ENCODE measurements at places on chromosomes 1 and 21.

DNA sequence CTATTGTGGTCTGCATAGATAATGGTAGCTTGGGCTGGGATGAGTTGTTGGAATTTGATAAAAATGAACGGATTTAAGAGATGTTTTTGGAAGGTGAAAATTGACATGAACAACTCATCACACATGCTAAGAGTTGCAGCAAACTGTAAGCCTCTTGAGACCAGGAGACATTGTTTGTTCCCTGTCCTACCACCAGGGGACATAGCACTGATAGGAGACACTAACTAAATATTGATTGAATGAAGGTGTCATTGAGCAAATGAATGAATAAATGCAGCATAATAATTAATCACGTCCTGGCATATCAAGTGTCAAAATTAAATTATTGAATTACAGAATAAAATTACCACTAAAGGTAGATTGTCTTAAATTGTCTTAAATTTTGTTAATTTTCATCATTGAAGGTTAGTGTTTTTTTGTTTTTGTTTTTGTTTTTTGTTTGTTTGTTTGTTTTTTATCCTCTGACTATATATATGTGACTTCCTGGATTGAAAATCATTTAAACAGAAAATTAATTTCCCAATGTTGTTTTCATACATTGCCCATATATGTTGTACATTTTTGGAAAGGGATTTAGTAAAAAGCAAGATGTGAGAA, 285.3 kb upstream of the C1orf105 start:
- DNase-seq: no peak

GRCh38 chr1:168626326-168626725, 49.9 kb downstream of the XCL1 start:
- DNase-seq: no peak

- DNase-seq: no peak
Observed at GRCh38 chr21:45019887-45020537, 54.4 kb upstream of the ADARB1 start.

- no peak for DNase-seq
Observed at GRCh38 chr1:211329764-211330201, 3.1 kb downstream of the TRAF5 start.

DNA sequence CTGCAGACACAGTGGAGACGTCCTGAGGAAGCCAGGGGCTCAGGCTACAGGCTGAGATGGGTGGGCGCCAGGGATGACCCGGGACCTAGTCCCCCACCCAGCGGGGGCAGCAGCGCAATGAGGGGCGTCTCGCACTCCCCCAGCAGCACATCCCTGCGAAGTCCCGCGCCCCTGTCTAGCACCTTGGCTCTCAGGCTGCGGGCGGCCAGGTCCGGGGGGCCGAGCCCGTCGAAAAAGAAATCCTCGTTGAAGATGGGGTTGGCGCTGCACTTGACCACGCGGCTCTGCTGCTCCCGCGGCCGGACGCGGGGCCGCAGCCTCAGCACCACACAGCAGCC, 1.8 kb downstream of the C2CD4D start:
- no peak for DNase-seq

- DNase-seq: no peak
Observed at GRCh38 chr1:150627826-150628410, 1.5 kb downstream of the ENSA start.

DNA sequence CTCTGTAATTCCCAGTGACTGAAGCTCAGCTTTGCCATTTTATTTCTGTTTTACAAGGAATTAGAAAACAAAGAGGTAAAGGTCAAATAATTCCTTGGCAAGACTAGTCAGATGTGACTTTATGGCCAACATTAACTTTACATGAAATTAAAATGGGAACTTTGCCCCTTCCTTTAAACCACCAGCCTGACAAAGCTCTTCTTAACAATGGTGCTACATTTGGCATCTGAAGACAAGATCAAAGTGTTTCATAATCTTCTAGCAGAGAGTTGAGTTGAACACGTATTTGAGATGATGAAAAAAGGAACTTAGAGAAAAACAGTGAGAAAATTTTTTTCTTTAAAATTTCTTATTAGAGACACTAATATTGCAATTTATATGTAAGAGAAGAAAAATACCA, 193.8 kb downstream of the AK5 start:
- no peak for DNase-seq

GRCh38 chr1:171126504-171126903, 35.8 kb downstream of the FMO3 start:
- no peak for DNase-seq

DNA sequence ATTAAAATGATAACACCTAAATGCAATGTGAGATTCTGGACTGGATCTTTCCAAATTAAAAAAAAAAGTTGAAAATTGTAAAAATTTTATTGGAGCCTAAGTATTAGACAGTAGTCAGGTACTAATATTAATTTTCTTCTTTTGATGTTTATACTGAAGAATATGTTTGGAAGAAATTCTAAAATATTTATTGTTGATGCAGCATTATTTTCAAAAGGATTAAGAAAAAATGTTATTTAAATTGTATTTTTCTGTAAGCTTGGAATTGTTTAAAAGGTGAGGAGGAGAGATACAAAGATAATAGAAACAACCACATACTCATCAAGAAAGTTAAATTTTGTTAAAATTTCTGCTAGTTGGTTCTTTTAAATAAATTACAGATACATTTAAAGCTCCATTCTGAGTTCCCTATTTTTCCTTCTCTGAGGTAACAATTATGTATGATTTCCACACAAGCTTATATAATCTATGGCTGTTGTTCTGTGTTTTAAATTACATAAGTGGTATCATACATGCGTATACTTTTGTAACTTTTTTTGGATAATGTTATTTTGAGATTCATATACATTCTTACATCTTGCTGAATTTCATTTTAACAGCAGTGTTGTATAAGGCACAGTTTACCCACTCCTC, 180.3 kb upstream of the RGS18 start:
- no peak for DNase-seq

GRCh38 chr1:11528611-11529261, 49.8 kb downstream of the DISP3 start:
- DNase-seq: no peak

DNA sequence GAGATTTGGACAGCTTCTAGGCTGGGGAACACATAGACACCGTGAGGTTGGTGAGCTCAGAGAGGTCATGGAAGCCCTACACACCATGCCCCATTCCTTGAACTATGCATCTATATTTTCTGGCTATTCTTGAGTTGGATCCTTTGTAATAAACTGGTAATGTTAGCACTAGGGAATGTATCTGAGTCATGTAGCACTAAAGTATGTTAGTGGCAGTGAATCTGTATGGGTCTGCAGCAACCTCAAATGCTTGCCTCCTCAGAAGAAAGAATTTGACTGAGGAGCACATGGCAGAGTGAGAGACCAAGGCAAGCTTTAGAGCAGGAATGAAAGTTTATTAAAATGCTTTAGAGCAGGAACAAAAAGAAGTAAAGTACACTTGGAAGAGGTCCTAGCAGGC, 43.7 kb upstream of the LRRC7 start:
- DNase-seq: no peak

DNA sequence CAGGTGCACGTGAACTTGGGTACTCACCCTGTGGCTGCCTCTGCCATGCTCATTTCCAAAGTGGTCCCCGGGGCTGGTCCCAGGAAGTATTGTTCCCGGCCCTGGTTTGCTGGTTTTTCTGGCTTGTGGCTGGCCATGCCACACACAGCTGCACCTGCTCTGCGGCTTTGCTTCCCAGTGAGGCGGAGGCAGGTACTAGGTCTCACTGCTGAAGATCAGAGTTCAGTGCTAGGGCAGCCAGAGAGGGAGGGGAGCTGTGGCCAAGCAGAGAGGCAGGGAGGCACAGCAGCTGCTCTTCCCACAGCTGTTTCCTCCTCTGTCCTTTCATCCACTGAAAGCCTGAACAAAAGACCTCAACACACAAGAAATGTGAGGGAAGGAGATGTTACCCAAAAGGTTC, 30.5 kb downstream of the ENO1 start:
- no peak for DNase-seq

DNA sequence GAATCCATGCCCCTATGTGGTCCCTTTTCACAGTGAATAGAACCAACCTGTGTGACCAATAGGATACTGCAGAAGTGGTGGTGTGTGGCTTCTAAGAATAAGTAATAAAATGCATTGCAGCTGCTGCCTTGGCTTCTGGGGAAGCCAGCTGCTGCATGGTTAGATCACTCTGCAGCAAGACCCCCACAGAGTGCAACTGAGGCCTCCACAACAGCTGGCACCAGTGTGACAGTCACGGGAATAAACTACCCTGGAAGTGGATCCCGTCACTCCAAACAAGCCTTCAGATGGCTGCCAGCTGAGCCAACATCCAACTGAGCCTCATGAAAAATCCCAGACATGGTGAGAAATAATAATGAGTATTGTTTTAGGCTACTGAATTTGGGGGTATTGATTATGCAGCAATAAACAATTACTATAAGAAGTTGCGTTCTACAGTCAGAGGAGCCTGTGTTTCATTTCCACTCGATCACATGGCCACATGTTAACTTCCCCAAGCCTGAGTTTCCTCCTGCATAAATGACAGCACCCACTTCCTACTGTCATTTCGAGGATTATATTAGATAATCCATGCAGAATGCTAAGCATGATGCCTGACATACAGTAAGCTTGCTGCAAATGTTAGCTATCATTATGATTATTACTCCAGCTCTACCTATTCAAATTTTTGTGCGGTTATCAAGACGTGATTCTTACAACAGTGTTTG, 20.8 kb upstream of the COG2 start:
- DNase-seq: no peak

DNA sequence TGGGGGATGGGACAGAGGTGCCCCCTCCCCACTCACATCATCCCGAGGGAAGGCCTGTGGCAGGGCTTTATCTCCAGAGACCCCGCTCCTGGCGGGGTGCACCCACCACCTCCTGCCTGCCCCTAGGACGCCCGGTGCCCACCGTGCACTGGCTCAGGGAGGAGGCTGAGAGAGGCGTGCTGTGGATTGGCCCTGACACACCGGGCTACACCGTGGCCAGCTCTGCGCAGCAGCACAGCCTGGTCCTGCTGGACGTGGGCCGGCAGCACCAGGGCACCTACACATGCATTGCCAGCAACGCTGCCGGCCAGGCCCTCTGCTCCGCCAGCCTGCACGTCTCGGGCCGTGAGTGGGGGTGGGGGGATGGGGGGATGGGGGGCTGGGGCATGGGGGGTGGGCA, 71.7 kb downstream of the TRIM11 start:
- DNase-seq: no peak

DNA sequence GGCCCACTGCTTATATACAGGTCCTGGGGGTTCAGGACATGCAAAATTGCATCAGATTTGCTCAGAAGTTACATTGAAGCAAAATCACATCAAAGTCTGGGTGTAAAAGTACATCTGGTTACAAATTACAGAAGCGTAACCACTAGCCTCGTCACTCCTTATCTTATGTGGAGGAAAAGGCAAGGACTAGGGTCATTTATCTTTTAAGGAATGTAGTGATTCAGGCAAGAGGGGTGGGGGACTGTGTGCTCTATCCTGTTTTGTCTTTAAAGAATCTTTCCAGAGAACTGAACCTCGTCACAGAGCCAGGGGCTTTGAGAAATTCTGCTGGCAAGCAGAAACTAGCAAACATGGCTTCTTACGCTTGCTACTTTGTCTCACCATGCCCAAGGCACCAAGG, 61.1 kb upstream of the RAB4A start:
- DNase-seq: no peak

GRCh38 chr1:231938711-231939110, 312.1 kb downstream of the DISC1 start:
- no peak for DNase-seq

DNA sequence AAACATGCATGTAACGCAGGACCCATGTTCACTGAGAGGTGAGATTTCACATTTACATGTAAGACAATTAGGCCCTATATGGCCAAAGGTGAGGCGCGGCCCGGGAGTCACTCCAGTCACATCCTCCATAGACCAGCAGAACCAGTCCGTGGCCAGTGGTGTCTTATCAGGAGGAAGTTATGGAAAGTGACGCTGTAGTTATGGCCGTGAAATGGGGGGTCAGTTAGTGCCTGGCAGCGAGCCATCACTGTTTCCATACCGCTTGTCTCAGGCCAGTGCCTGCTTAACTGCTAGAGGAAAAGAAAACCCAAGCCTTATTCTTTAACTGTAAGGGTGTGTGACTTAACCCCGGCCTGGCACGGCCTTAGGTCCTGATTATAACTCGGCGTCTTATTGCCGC, 6.1 kb downstream of the C1orf159 start:
- DNase-seq: no peak

DNA sequence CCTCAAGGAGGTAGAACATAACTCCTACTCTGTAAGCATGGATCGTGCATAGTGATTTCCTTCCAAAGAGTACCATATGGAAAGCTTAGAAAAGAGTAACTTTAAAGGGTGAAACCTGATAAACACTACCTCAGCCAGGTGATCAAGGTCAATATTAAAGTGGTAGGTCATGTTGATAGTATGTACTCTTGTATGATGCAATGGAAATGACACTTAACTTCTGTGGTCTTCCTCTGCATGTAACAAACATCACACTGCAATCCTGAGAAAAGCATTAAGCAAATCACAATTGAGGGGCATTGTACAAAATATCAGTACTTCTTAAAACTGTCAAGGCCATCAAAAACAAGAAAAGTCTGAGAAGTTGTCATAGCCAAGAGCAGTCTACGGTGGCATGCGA, 83.8 kb downstream of the LEPR start:
- no peak for DNase-seq

GRCh38 chr1:65289449-65289848, 19.9 kb upstream of the DNAJC6 start:
- DNase-seq: no peak

DNA sequence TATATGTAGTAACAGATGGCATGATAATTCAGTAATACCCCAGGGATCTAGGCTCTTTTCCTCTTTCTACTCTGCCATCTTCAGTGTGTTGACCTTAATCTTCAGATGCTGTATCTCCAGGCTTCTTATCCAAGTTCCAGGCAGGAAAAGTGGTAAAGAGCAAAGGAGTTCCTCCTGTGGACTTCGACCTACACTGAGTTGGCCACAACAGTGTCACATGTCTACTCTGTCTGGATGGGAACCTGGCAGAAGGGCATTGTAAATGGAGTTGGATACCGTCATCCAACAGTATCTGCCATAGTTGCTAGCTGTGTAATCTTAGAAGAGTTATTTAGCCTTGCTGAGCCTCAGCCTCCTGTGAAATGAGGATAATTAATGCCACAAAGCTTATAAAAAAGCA, 21.9 kb downstream of the IL23R start:
- DNase-seq: no peak

GRCh38 chr1:150760013-150760412, 5.6 kb downstream of the CTSS start:
- no peak for DNase-seq

DNA sequence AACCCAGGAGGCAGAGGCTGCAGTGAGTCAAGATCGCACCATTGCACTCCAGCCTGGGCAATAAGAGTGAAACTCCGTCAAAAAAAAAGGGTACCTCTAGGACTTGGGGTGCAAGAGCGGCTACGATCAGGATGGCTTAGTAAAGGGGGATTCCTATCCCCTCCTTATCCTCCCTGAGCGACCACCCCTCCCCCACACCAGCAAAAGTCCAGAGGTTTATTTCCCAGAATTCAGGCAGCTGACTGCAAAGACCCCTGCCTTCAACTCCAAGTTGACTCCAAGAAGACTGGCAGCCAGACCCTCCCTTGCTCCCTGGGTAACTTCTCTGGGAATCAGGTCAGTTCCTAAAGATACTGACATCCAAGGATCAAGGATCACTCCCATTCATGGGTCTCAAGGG, 12.4 kb upstream of the PRDM16 start:
- DNase-seq: no peak

- DNase-seq: no peak
Observed at GRCh38 chr21:46607636-46608035, 2.8 kb upstream of the S100B start.

- DNase-seq: no peak
Observed at GRCh38 chr1:202806845-202807450, 1.3 kb downstream of the KDM5B start.

Measured in stimulated activated CD4-positive, alpha-beta T cell treated with anti-CD3 and anti-CD28 coated beads, TNF-alpha, amount 100 ng/mL, for 4 hours (primary cell).